Activated CD4-positive, alpha-beta T cell treated with anti-CD3 and anti-CD28 coated beads, Interleukin-2, amount 10 ng/mL, durations not matched to agents 7 days and 5 days (primary cell): ENCODE measurements at places on chromosomes 7 and 10. TPM values are rescaled to one million over a fixed set of nuclear protein-coding genes. Genes with fewer than 3 reads are reported as not detected.

- no peak for DNase-seq
- H3K27ac ChIP-seq, result no peak overlapping the region
- no peaks in the 10 kb centered on the region for H3K36me3 ChIP-seq
- no peaks in the 10 kb centered on the region for H3K4me1 ChIP-seq
- H3K4me3 ChIP-seq, result no peak overlapping the region
Measured at GRCh38 chr7:51000956-51001355, 218.3 kb upstream of the GRB10 start.

DNA2 gene
- 30.3 TPM for total RNA-seq

MUC3A gene
- not detected for total RNA-seq

DNA sequence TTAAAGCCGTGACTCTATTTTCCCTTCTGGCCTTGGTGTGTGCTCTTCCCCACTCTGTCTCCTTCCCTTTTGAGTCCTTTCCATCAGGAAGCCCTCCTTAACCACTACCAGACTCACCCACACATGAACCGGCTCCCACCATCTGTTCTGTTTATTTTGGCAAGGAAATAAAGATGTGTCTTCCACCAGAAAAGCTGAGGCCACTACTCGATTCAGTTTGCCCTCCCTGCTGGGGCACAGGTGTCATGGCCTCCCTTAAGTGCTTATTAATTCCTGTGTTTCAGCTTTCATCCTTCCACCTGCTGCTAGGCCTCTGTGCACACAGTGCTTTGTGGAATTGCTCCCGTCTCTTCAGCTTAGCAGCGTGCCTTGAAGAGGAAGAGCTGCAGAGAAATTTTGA is 16.7 kb downstream of the POR start:
- no peaks in the 10 kb centered on the region for H3K36me3 ChIP-seq
- H3K4me3 ChIP-seq, result no peak overlapping the region
- H3K4me1 ChIP-seq, result peaks cover 16% of the 10 kb centered on the region
- no peak overlapping the region for H3K27ac ChIP-seq

MUC12 gene
- not detected for total RNA-seq

GRCh38 chr10:5603091-5603847 is 63.1 kb downstream of the ASB13 start:
- peaks cover 2% of the 10 kb centered on the region for H3K27me3 ChIP-seq
- H3K27ac ChIP-seq, result no peak overlapping the region
- H3K4me1 ChIP-seq, result no peaks in the 10 kb centered on the region
- no peak overlapping the region for H3K4me3 ChIP-seq
- H3K36me3 ChIP-seq, result no peaks in the 10 kb centered on the region

DNA sequence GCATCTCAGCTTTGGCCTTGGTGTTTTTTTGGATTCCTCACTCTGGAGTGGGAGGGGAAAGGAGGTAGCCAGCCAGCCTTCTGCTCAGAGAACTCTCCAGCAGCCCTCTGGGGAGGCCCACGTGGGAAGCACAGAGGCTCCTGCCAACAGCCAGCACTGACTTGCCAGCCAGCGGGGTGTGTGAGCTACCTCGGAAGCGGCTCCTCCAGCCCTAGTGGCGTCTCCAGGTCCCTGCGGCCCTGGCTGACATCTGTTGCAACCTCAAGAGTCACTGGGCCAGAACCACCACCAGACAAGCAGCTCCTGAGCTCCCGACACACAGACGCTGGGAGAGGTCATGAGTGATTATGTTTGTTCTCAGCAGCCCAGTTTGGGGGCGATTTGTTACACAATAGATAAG is 180.2 kb upstream of the FZD8 start:
- no peak for DNase-seq
- H3K36me3 ChIP-seq, result no peaks in the 10 kb centered on the region
- H3K27ac ChIP-seq, result no peak overlapping the region
- H3K4me3 ChIP-seq, result no peak overlapping the region

DNA sequence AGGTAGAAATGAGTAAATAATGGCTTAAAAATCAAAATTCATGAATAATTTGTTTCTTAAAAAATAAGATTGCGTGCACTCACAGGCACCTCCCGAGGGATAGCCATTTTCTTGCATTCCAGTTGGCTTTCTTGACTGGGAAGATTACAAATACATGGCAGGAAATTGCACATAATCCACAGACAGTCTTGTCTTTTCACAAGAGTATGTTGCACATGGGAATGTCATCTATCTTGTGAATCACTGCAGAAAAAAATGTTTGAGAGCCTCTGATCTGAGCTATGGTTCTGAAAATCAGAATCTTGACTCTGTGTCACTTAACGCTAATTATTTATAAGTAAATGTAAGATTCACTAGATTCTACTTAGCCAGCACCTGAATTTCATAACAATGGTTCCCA is 74.1 kb upstream of the PRKG1 start:
- no peak overlapping the region for H3K4me3 ChIP-seq
- no peak for DNase-seq
- H3K27ac ChIP-seq, result no peak overlapping the region
- H3K27me3 ChIP-seq, result peaks cover 14% of the 10 kb centered on the region
- no peaks in the 10 kb centered on the region for H3K36me3 ChIP-seq

DNA sequence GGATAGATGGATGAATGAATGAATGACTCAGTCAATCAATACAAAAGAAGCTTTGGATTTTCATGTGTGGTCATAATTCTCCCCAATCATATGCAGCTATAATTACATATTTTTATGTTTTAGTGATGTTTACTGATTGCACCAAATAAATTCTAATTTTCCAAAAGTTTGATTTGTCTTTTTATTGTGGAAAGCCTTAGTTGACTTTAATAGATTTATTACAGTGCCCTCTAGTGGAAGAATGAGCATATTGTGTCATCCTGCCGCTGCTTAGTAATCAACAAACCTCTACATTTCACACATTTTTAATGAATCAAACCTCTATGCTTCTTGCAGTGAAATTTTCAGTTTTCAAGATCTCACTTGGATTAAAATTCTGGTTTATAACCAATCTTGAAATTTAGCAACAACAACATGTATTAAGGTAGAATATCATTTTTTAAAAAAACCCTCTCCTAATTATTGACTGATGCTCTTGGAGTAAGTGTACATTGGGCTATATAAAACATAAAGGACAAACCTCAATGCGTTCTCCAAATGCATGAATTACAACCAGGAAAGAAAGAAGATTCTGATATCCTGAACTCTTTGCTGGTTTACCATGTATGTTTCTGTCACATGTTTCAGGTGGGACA is 55.6 kb upstream of the PNLIP start:
- no peaks in the 10 kb centered on the region for H3K4me1 ChIP-seq
- no peaks in the 10 kb centered on the region for H3K36me3 ChIP-seq

LRRC18 gene
- total RNA-seq, result not detected

DNA sequence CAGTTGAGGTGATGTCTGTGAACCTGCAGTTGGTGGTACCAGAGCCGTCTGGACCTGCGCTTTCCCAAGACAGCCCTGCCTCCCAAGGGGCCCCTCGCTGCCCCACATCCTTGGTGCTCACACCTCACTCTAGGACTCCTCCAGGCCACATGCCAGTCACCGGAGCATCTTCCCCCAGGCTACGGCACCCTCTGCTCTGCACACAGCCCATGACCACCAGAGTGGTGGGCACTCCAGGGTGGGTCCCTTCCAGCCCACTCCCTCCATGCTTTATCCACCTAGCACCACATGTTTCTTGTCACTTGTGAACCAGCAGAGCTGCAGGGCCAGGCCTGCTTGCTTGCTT is 183.7 kb upstream of the SH2B2 start:
- DNase-seq, result no peak
- H3K27me3 ChIP-seq, result no peaks in the 10 kb centered on the region
- H3K36me3 ChIP-seq, result no peaks in the 10 kb centered on the region
- H3K4me3 ChIP-seq, result no peak overlapping the region

DNA sequence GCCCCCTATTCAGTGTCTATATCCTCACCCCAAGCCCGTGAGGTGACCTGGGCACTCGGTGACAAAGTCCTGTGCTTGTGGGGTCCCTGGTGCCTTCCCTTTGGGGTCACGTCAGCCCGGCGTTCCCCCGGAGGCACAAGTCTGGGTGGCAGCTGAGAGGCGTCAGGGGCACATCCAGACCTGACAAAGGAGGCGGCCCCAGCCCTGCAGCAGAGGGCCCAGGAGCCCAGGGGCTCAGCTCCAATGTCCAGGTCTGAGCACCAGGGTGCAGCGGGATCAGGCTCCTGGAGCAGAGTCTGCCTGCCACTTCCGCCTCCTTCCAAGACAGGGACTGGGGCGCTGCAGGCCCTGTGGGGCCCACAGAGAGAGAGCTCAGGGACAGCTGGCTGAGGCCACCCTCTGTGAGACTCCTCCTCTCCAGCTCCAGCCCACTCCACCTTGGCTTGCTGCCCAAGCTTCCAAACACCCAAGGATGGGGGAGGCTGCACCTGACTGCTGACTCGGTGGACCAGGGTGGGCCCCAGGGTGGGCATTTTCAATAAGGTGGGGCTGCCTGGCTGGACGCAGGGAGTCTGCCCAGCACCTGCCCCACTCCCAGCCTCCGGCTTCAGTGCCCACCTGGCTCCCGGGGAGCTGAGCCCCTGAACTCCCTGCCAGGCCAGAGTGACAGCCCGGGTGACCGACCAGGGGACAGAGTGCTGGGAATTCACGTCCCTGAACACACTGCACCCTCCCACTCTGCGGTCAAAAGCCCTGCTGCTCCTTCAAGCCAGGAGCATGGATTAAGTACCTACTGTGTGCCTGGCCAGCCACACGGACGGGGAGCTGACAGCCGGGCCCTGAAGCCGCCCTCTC is 1.0 kb upstream of the KNDC1 start:
- no peak for DNase-seq
- no peak overlapping the region for H3K4me3 ChIP-seq
- peaks cover 19% of the 10 kb centered on the region for H3K27me3 ChIP-seq
- H3K4me1 ChIP-seq, result no peaks in the 10 kb centered on the region
- no peak overlapping the region for H3K27ac ChIP-seq

PLXDC2 gene
- not detected for total RNA-seq

GIMAP4 gene
- 335 TPM for total RNA-seq
